ENCODE measurements at places on chromosomes 7 and 10.

GRCh38 chr10:33145451-33146188 lies 187.6 kb upstream of the ITGB1 start:
- DNase-seq, result no peak

DNA sequence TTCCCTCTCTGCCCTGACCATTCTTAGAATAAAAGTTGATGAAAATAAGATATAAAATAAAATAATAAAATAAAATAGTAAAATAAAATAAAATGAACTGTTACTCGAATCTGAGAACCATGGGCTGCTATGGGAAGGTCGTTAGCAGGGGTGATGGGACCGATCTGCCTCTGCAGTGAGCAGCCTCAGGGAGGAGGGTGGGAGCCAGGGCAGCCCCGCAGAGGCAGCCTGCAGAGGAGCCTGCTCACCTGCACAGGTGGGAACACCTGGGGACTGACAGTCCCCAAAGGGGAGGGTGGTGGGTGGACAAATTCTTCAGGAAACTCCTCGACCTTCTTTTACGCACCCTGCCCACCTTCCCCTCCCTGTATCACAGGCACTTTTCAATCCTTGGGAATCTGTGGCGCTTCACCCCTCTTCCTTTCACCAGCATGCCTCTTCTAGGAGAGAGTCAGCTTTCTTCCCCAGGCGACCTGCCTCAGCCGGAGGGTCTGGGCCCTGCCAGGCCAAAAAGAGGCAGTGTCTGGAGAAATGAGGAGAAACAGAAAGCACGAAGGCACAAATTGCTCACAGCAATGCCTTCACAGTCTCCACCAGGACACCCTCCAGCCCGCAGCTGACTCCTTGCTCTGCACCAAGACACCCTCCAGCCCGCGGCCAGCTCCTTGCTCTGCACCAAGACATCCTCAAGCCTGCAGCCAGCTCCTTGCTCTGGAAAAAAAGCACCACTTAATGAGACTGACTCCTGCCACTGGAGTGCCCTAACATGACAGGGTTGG lies 368.4 kb upstream of the SHH start:
- no peak for DNase-seq

DNA sequence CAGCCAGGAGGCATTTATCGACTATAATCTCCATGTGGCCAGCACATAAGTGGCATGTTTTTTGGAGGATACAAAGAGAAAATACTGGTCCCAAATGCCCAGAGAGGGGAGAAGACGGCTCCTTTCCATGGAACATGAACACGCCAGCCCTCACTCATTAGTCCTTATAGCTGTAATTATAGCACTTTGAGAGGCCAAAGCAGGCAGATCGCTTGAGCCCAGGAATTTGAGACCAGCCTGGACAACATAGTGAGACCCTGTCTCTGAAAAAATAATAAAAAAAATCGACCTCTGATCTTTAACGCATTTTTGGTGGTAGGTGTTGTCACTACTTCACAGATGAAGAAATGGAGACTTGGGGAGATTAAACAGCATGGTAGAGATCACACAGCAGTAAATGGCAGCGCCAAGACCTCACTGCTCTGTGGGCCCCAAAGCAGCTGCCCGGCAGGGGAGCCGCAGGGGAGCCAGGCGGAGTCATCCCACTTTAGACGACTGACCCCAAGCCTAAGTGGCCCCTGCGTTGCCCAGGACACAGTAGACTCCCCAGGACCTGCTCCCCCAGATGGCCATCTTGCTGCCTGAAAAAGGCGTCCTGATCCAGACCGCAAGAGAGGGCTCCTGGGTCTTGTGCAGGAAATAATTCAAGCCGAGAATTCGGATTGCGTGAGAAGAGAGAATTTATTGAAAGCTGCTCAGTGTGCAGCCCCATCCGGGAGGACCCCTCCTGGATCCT lies 21.2 kb upstream of the PRKAG2 start:
- DNase-seq, result no peak

DNA sequence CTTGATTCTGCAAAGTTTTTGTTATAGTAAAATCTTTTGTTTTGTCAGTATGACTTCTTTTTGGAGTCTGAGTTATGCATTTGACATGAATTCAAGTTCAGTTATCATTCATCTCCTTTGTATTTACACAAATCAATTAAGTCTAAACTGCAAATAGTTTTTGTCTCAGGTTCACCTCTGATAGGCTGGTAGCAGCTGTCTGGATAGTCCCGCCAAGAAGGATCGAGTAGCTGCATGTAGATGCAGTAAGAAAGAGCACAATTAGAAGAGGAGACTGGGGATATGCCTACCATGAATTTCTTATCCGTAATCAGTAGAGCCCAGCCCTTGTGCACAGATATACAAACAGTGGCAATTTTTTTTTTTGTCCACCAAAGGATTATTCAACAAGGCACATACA lies 392.5 kb upstream of the ETV1 start:
- no peak for DNase-seq

GRCh38 chr7:91993976-91994375 lies 53.3 kb downstream of the AKAP9 start:
- no peak for DNase-seq

Data from NT2/D1 (cell line).